ENCODE measurements at places on chromosomes 2 and 18. TPM values are rescaled to one million over a fixed set of nuclear protein-coding genes. Genes with fewer than 3 reads are reported as not detected.

- no peak for DNase-seq
These were observed 6.0 kb downstream of the HADHA start for GRCh38 chr2:26238311-26238958.

- DNase-seq, result no peak
These were observed 201.3 kb downstream of the EIPR1 start for GRCh38 chr2:3176071-3176868.

The C2orf80 gene
- not detected for total RNA-seq

- DNase-seq, result no peak
These were observed 52.1 kb downstream of the NEMP2 start for GRCh38 chr2:190482451-190482850.

- DNase-seq, result no peak
These were observed 844.3 kb downstream of the MBD2 start for GRCh38 chr18:53380063-53380639.

GRCh38 chr18:23136326-23137096 is 1.2 kb downstream of the CABLES1 start:
- DNase-seq, result peak; percentile 67

GRCh38 chr2:239751679-239752355 is 273.3 kb downstream of the NDUFA10 start:
- DNase-seq, result peak; percentile 49

- DNase-seq, result peak; percentile 41
These were observed 1.4 kb downstream of the NEDD4L start for GRCh38 chr18:58045242-58046092.

- DNase-seq, result no peak
These were observed 482.0 kb upstream of the DCC start for GRCh38 chr18:51857989-51858388.

The NDC80 gene
- total RNA-seq, result 0.50 TPM

The KLHL41 gene
- 168 TPM for total RNA-seq

The IL37 gene
- total RNA-seq, result not detected

- DNase-seq, result no peak
These were observed 24.8 kb downstream of the LYPD1 start for GRCh38 chr2:132645176-132645575.

The RGPD4 gene
- total RNA-seq, result 0.10 TPM

GRCh38 chr2:196155575-196155974 is 15.8 kb downstream of the STK17B start:
- DNase-seq, result no peak

GRCh38 chr2:12033494-12033893 is 287.1 kb downstream of the LPIN1 start:
- DNase-seq, result no peak

DNA sequence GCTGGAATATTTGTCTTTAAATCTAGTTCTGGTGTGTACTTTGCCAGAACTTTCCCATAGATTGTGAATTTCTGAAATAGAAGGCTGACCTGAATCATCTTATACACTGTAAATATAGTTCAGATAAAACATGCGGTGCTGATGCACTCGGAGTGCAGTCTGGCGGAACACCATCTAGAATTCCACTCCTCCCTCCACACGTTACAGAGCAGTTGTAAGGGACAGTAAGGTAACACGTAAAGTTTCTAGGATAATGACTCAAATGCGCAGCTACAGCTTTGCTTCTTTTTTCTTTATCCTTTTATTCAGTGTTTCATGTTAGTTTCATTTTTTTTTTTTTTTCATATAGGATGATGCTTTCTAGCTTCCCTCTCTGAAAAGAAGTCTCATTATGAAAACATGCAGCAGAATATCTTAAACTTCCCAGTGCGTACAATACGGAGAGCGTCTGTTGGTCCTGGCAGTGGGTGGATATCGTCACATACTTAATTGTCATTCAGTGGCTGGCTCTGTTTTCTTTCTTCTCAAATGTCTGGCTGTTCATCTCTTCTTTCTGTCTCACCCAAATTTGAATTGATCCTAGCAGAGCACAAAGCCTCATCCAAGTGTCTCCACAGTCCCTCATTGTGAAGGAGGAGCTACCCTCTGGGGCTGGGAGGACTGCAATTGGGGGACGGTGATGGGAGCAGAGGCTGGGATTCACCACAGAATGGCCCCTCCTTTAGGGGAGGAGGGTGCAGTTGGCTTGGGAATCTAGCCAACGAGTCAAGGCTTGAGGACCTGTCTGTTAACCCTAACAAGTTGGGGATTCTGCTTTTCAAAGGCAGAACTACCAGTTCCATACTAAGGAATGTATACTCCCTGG is 138.8 kb downstream of the MYT1L start:
- DNase-seq, result no peak

The ARMC9 gene
- total RNA-seq, result 2.3 TPM

DNA sequence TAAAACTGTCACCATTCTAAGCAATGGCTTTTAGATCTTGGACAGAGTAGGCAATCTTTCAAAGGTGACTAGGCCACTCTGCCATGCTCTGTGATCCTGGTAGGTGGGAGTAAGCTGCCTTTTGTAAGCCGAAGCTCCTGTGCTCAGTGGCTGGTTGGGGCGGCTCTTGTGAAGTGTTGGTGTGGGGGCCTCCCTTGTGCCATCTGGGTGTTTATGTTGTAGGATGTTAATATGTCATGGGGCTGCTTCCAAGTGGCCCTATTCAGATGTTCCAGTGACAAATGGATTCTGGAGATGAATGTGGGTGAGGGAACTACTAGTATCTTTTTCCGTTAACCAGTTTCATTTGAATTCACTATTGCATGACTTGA is 116.8 kb upstream of the SPRED2 start:
- no peak for DNase-seq

The HAAO gene
- total RNA-seq, result 1.9 TPM

The PLCD4 gene
- total RNA-seq, result 0.55 TPM

DNA sequence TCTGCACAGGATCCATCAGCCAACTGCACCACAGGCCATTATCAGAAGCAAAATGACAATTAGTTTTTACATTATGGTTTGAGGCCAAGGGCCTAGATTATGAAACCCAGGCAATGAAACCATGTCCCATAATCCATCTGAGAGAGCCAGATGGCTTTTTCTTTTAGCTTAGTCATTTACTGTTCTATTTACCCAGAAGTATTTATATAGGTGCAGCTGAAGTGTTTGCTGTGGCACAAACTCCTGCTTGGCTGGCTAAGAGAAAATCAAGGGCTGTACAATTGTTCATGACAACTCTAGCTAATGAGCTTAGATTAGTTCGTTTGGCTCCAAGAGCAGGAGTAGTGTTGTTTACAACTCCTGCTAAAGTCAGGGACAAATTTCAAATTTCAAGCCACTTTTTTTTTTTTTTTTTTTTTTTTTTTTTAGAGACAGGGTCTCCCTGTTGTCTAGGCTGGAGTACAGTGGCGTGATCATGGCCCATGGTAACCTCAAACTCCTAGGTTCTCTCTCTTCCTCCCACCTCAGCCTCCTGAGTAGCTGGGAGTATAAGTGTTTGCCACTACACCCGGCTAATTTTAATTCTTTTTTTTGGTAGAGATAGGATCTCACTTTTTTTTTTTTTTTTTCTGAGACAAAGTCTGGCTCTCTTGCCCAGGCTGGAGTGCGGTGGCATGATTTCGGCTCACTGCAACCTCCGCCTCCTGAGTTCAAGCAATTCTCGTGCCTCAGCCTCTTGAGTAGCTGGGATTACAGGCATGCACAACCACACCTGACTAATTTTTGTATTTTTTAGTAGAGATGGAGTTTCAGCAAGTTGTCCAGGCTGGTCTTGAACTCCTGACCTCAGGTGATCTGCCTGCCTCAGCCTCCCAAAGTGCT is 18.4 kb upstream of the REV1 start:
- DNase-seq, result no peak

- peak; percentile 81 for DNase-seq
These were observed 184.8 kb upstream of the SP5 start for GRCh38 chr2:170530284-170530745.

DNA sequence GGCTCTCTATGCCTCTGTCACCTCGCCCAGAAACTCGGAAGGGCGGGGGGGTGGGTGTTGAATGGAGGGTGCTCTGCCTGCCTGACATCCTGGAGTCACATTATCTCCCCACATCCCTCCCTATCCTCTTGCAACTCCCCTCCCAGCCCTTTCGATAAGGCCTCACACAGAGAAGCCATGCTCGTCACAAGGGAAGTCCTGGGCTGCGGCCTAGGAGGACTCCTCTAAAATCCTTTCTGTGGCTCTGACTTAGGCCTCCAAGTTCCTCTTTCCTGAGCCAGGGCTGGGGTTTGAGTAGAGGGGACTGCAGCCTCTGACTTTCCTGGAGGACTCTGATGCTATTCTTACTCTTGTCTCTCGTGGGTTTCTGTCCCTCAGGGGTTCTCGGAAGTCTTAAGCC is 75.0 kb upstream of the PKDCC start:
- DNase-seq, result no peak

DNA sequence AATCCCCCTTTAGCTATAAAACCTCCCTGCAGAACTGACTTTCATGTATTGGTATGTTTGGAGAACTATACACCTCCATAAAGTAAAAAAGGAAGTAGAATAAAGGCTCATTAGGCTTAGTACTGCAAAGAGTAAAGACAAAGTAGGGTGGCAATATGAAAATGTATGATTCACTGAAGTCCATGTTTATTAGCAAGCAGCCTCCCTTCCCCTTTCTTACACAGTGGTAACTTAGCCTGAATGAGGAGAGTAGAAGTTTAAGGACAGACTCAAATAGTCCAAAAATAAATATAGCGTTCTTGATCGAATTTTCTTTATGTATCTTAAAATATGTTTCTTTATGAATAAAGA is 1.5 kb downstream of the ZNF804A start:
- no peak for DNase-seq

DNA sequence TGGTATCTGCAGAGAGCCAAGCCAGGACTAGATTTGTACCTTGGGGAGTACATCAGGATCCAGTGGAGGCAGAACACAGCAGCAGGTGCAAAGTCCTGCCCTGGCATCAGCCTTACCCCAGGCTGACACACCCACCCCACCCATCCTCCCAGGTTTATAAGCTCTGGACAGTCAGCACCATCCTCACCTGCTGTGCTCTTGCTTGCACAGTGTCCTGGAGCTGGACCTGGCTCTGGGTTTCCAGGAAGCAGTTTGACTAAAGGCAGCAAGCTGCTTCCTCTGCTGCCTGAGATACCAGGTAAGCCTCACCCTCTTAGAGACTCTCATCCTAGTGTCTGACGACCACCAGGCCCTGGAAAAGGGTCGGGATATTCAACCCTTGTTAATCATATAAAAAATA is at the start of gene SULT1C3:
SULT1C3 (plus strand) TSS at position 183 of the 400 bp plus-strand sequence. CDS start 7,227 bp downstream, outside the sequence.
- DNase-seq, result no peak

DNA sequence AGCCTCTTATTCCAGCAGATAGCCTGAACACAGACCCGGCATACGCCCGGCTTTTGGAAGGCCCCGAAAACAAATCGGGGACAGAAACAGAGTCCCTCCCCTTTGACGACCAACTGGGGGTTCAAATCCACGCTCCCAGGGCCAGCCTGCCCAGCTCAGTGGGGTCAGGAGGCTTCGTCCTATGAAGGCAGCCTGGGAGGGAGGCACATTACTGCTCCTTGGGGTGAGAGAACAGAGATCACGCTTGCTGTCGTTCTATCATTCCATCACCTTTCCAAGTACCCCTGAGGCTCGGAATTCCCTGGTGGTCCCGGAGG is 208.8 kb upstream of the SALL3 start:
- no peak for DNase-seq

DNA sequence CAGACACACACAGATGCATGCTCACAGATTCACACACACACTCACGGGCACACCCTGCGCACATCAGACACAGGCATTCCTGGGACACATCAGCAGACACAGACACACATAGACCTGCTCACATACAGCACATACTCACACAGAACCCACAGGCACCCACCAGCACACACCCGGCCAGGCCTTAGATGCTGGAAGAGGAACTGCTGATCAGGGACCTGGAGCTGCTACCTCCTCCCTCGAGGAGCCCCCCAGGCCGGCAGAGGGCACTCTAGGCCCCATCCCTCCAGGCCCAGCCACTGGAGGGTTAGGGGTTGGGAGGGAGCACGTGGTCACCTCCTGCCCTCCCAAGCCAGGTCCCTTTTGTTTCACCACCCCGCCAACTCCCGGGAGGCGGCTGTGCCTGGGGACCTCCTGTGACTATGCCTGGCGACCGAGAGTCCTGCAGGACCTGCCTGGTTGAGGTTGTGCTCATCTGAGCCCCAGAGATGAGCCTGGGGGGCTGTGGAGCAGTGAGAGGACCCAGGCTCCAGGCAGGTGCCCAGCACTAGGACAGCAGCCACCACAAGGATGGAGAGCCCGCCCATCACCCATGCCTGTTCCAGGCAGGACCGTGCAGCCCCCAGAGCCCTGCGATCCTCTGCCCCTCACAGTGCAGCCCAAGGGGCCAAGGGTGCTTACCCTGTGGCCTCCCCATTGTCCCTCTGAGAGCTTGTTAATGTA is 21.0 kb upstream of the PTMA start:
- peak; percentile 78 for DNase-seq

DNA sequence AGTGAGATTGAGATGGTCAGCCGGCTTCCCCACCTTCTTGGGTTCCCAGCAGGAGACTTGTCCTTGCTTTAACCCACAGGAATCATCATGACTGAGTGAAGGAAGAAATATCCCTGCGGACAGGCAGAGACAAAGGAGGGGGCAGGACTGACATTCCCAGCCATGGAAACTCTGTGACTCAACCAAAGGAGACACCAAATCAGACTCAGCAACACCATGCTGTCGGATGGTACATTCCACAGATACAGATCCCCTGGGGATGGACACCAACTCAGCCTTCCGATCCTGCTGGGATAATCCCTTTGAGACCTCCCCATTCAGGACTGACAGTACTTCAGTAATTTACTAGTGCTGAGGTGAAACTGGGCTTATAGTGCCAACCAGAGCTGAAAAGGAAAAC is 518.3 kb downstream of the XIRP2 start:
- no peak for DNase-seq

DNA sequence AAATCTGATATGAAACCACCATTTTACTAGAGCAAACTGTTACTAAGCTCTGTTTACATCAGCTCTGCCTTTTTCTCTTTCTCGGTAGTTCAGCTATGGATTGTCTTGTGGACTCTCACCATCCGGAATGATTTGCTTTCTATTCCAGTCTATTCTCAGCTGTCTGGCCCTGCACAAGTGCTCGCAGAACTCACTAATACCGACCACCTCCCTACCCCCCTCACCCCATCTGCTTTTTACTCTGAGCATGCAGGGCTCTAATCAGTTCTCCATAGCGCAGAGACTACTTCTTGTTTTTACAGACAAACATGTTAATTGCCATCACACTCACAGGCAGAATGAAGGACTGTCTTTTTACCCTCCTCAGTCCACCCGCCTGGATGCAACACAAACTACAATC is 180.7 kb upstream of the POU3F3 start:
- DNase-seq, result no peak

GRCh38 chr18:58800582-58800981 is 64.1 kb upstream of the ZNF532 start:
- DNase-seq, result no peak

The RNF144A gene
- 15.6 TPM for total RNA-seq

DNA sequence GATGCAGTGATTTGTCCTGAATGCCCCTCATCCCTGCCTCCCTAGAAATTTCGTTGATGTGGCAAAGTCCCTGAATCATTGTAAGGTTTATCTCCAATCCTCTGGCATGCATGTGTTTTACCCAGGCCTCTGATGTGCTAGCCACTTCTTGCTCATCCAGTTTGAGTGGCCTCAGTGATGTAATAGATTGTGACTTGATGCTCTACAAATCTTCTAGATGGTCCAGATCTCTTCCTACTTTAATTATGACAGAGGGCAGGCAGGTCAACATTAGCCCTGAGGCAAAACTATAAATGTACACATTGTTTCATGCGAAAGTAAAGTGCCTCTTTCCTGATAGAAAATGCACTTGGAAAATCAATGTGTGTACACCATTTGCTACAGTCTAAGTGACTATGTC is 54.5 kb downstream of the LONRF2 start:
- DNase-seq, result no peak

- DNase-seq, result no peak
These were observed 77.2 kb downstream of the EIPR1 start for GRCh38 chr2:3300224-3300995.

All from left ventricle myocardium superior (tissue), 1 donor.